ENCODE measurements at places on chromosomes 13 and 19.

DNA sequence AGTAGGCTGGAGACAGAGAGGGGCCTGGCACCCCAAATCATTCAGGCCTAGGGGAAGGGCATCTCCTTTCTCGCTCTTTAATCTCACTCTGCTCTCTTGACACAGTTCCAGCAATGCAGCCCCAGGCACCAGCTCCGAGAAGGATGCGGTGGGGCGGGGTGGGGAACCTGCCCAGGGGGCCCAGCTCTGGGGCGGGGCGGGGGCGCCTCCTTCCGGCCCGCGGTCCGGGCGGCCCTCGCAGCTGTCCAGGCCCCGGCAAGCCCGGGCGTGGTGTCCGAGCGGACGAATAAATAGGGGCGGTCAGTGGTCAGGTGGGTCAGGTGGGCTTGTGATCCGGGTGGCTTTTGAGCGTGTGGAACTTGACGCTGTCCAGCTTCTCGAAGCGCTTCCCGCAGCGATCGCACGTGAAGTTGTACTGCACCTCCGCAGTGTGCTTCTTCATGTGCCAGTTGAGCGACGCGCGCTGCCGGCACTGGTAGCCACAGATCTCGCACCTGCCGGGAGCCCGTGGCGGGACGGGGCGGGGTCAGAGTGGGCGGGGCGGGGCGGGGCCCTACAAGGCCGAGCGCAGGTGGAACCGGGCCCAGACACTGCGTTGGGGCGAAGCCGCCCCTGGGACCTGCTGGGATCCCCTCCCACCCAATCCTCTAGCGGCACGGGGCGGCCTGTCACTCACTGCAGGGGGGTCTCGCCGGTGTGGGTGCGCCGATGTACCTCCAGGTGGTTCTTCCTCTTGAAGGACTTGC is 2.7 kb upstream of the ELAVL3 start:
- no peak for DNase-seq

DNA sequence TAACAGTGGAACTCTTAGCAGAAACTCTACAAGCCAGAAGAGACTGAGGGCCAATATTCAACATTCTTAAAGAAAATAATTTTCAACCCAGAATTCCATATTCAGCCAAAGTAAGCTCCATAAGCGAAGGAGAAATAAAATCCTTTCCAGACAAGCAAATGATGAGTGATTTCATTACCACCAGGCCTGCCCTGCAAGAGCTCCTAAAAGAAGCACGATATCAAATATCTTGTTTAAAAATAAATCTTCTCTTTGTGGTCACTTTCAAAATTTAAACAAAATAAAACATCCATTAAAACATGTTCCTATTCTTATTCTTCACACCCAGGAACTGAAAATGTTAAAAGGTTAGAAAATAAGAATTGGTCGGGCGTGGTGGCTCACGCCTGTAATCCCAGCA is 13.7 kb downstream of the MICU2 start:
- no peak for DNase-seq

DNA sequence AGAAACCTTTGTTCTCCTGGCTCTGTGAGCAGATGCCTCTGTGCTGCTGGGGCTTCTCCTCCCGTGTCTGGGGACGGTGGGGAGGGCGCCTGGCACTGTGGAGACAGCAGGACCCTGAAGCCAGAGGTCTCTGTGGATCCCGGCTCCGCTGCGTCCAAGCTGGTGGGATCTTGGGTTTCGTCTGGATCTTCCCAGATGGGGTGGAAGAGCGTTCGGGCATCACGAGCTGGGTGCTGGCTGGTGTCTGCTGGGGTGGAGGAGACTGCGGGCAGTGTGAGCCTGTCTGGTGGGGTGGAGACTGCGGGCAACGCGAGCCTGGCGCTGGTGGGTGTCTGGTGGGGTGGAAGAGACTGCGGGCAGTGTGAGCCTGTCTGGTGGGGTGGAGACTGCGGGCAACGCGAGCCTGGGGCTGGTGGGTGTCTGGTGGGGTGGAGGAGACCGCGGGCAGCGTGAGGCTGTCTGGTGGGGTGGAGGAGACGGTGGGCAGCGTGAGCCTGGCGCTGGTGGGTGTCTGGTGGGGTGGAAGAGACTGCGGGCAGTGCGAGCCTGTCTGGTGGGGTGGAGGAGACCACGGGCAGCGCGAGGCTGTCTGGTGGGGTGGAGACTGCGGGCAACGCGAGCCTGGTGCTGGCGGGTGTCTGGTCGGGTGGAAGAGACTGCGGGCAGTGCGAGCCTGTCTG is 5.6 kb downstream of the TEX29 start:
- no peak for DNase-seq

- no peak for DNase-seq
Observed at GRCh38 chr19:11138601-11139300, 16.8 kb downstream of the SPC24 start.

- no peak for DNase-seq
Observed at GRCh38 chr13:52411629-52412028, 5.7 kb upstream of the THSD1 start.

GRCh38 chr13:49936968-49937273 is 781 bp upstream of the SPRYD7 start:
- DNase-seq: no peak

DNA sequence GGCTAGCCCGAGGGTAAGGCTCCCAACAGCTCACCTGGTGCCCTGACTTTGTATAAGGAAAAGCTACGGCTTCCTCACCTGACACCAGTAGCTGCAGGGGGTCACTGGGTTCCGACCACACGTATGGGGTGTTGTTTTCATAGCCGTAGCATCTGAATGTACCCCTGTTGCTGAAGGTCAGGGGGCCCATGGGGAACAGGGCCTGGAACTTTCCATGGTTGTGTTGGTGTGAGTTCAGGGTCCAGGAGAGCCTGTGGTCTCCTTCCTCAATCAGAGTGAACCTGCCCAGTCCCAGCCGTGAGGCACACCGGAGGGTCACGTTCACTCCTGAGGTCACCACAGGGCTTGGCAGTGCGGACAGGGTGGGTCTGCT is 1.1 kb downstream of the LILRA4 start:
- DNase-seq: no peak

- DNase-seq: no peak
Observed at GRCh38 chr13:97904059-97904458, 49.4 kb upstream of the IPO5 start.

DNA sequence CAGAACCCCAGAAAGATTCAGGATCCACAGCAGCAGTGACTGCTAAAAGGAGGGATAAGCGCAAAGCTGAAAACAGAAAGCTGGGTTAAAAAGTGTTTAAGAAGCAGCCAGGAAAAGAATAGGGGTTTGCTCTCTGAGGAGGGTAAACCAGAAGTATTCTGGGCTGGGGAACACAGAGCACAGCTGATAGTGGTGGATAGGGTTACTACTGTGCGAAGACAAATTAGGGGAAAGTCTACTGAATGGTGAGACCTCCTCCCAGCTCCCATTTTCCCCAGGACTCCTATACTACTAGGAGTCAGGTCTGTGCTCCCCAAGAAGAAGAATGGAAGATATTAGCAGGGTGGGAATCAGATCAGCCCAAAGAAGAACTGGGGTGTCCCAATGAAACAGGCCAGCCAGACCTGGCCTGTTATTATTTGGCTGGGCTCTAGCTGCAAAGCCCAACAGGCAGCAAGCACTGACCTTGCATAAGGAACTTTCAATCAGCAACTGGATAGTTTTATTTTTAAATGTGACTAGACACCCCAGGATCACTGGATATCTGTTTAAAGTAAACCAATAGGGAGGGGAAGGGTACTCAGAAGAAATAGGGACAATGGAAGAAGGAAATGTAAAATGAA is 43.5 kb upstream of the SERTM1 start:
- DNase-seq: no peak

DNA sequence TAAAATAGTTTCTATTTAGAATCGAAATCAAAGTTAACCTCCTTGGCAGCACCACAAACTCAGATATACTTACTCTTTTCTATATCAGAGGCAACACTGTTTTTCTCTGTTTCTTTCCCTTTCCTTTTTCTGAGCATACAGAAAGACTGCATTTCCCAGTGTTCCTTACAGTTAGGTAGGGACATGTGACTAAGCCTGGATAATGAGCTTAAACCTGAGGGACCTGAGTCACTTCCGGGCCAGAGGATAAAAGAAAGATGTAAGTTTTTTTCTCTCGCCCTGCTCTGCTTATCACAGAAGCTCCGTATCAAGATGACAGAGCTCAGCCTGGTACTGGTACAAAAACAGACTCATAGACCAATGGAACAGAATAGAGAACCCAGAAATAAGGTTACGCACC is 531.9 kb downstream of the KLF12 start:
- no peak for DNase-seq

- no peak for DNase-seq
Observed at GRCh38 chr19:54305141-54305540, 7.8 kb downstream of the LILRA5 start.

DNA sequence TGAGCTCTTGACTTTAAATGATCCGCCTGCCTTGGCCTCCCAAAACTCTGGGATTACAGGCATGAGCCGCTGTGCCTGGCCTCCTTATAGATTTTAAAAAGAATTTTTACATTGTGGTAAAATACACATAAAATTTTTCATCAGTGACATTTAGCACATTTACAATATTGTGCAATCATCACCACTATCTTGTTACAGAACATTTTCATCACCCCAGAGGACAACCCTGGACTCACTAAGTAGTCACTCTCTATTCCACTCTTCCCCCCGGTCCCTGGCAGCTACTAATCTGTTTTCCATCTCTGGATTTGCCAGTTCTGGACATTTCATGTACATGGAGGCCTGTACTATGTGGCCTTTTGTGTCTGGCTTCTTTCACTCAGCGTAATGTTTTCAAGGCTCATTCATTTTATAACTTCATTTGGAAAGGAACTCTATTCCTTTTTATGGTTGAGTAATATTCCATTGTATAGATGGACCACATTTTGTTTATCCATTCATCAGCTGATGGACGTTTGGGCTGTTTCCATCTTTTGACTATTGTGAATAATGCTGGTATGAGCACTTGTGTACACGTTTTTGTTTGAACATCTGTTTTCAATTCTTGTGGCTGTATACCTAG is 19.9 kb downstream of the MEGF8 start:
- no peak for DNase-seq

- DNase-seq: no peak
Observed at GRCh38 chr13:59504407-59504806, 659.3 kb downstream of the DIAPH3 start.

- DNase-seq: no peak
Observed at GRCh38 chr13:32254416-32254815, 60.7 kb downstream of the ZAR1L start.

DNA sequence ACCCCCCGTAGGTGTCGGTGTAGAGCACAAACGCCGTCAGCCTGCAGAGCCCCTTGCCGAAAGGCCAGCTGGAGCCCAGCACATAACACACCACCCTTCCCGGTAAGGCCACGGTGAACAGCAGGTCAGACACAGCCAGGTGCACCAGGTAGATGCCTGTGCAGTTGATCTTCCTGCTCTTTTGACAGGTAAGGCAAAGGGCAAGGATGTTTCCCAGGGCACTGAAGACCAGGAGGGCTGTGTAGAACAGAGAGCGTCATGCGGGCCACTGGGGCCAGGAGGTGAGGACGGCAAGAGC is 92.6 kb upstream of the TM9SF2 start:
- no peak for DNase-seq

- peak; percentile 67 for DNase-seq
Observed at GRCh38 chr19:48963371-48964204, 1.5 kb upstream of the FTL start.

DNA sequence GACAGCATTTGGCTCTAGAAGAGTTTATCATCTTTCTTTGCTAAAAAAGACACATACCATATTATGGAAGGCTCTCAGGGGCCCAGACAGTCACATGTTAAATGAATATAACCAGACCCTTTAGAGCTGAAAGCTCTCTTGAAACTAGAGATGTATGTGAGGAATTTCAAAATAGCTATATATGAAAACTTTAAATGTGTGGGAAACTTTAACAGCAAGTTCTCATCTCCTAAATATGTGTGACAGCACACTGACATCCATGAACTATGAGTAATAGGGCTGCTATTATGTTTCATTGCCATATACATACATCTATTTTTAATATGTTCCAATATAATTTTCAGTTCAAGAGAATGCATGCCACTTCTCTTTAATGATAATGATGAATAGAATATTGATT is 509.5 kb downstream of the GPC6 start:
- DNase-seq: no peak

GRCh38 chr13:73715114-73715910 is 418.9 kb downstream of the KLF12 start:
- DNase-seq: peak; percentile 60

DNA sequence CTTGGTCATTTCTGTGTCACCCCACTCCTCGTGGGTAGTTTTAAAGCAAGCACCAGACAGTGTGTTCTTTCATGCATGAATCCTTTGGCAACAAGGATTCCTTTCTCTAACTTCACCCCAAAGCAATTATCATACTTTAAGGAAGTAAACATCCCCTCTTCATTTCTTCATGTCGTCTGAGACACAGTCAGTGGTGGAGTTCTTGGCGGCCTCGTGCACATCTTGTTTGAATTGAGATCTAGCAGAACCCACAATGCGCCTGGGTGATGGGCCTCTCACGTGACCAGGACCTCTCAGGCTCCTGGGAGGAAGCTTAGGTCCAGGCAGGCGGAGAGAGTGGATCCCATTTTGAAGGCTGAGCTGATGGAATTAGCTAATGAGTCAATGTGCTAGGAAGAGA is 2.6 kb downstream of the ACSBG2 start:
- no peak for DNase-seq

DNA sequence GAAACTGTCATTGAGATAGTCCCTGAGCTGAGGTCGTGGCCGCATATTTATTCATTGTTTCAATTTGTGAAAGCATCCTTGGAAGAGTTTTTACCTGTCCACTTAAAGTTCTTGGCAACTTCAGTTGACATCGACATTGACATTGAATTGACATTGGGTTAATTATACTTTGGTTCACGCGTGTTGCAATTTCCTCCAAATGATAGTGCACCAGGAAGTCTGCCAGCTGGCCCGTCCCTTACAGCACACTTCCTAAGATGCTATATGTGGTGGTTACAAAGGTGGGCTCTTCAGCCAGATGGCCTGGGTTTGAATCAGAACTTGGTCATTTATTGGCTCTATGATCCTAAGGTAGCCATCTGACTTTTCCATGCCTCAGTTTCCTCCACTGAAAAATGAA is 176.0 kb downstream of the FGF14 start:
- DNase-seq: no peak

GRCh38 chr19:9622531-9622930 is 1.5 kb upstream of the ZNF561 start:
- DNase-seq: no peak
